RPMI7951 (cell line): ENCODE measurements at places on chromosomes 6 and 20. TPM values are rescaled to one million over a fixed set of nuclear protein-coding genes. Genes with fewer than 3 reads are reported as not detected.

DNA sequence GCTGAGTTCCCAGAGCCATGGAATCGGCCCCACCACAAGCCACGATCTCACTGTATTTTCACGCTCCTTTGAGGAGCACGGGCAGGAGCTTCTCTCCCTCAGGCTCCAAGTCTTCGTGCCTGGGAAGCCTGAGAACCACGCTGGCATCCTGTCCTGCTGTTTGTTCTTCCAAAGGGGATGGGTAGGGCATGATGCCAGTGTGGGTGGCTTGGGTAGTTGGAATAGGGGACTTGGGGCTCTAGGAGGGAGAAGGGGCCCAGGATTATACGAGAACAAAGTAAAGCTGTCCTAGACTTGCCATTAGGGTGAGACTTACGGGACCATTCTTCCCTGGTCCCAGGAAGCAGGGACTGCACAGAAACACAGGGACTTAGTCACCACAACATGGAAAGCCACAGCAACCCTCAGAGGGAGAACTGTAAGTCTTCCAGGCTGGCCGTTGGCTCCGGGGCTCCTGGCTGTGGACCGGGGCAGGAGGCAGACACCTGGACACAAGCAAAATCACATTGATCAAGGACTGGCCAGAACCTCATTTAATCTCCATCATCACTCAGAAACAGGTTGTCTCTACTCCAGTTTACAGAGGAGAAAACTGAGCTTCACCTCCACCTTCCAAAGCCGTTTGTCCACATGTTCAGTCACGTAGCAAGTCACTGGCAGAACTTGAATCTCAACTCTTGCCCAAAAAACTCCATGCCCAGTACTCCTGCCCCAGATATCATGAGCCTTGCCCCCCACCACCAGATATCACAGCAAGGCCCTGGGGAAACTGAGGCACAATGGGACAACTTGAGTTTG is 1.3 kb downstream of the CCN5 start:
- peak; percentile 78 for DNase-seq

- DNase-seq, result no peak
Measured at GRCh38 chr20:61287583-61288275, 35.7 kb downstream of the CDH4 start.

ERGIC3 gene
- 570 and 706 TPM in 2 replicates for total RNA-seq

RGS17 gene
- 3.2 and 4.4 TPM in 2 replicates for total RNA-seq

- no peak for DNase-seq
Measured at GRCh38 chr6:108176281-108177089, 10.7 kb downstream of the NR2E1 start.

TSBP1 gene
- total RNA-seq, result not detected in 2 replicates

DNA sequence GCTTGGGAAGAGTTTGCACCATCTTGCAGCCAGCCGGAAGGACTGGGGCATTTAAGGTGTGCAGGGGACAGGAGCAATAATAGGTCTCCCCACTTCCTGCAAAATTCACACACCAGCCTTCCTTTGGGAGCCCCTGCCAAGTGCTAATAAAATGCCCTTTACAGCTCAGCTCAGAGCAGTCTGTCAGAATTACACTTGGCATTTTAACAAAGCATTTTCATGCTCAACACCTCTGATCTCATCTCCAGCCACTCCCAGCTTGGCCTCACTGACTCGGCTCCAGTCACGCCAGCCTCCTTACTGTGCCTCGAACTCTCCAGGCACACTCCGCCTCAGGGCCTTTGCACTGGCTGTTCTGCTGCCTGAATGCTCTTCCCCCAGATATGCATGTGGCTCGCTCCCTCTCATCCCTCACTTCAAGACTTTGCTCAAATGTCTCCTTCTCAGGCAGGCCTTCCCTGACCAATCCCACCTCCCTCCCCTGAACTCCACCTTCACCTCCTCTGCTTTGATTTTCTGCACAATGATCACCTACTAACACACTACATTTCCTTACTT is 43.7 kb downstream of the GRM4 start:
- no peak for DNase-seq

GRCh38 chr6:164014346-164015087 is 600.0 kb downstream of the QKI start:
- DNase-seq, result no peak

GRCh38 chr6:487956-488355 is 96.4 kb downstream of the IRF4 start:
- peak; percentile 28 for DNase-seq
